ENCODE measurements at places on chromosomes 11 and 22.

GRCh38 chr22:29152954-29153719 is 52.6 kb upstream of the EMID1 start:
- no peak for DNase-seq

- no peak for DNase-seq
These were observed 17.2 kb downstream of the MPPED2 start for GRCh38 chr11:30568931-30569330.

DNA sequence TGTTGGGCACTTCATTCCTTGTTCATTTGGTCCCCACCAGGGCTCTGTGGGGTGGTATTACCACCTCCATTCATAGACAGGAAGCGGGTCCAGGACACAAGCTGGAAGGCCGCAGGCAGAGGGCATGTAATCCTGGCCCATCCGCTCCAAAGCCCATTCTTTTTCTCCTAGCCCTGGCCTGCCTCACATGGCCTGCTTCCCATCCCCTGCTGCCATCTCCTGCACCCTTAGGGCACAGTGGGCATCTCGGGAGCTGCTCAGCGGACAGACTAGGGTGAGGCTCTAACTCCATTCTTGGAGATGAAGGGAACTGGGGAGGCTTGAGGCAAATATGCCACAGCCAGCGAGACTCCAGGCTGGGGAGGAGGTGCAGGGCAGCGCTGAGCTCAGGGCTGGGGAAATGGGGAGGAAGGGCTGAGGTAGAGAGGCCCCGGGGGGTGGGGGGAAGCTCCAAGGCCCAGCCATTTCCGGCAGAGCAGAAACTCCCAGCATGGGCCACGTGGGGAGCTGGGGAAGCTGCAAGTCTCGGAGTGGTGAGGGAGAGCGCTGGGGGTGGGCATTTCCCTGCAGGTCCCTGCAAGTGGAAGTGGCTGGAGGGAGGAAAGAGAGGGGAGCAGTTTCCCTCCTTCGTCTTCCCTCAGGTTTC is 14.3 kb upstream of the BCL9L start:
- DNase-seq = no peak

DNA sequence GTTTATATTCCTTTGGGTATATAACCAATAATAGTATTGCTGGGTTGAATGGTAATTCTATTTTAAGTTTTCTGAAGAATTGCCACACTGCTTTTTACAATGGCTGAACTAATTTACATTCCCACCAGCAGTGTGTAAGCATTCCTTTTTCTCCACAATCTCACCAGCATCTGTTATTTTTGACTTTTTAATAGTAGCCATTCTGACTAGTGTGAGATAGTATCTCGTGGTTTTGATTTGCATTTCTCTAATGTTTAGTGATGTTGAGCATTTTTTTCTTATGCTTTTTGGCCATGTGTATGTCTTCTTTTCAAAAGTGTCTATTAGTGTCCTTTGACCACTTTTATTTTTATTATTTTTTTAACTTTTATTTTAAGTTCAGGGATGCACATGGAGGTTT is 275.3 kb downstream of the METTL15 start:
- DNase-seq = no peak

GRCh38 chr22:22704156-22704946 is 59.9 kb downstream of the GGTLC2 start:
- no peak for DNase-seq

DNA sequence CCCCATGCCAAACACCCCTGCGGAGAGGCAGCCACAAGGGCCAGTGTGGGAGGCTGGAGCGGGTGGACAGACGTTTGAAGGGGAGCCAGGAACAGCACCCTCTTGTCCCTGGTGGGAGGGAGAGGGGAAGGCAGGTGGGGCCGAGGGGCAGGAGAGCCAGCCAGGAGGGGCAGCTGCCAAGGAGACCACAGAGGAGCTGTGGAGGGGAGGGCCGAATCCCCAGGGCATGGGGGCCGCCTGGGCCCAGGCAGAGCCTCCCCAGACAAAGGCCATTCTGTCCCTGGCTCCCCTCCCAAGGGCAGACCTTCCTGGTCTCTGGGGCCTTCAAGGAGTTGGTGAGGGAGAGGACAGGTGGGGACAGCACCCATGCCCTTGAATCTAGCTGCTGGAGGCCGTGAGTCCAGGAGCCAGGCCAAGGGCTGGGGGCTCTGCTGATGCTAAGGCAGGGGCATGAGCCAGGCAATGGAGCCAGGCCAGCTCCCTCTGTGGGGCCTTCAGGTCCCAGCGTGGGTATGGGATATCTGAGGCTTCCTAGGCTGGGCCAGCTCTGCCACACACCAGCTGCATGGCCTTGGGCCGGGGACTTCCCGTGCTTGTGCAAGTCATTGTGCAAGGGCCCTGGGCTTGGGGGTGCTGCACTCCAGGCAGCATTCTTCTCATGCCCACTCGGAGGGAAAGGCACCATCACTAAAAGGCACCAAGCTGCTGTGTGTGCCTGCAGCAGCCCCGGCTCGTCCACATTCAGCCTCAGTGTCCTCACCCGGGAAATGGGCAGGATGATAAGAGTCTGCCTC is 11.4 kb downstream of the EMID1 start:
- peak; percentile 41 for DNase-seq

- no peak for DNase-seq
These were observed 12.8 kb downstream of the TSKU start for GRCh38 chr11:76795936-76796441.

DNA sequence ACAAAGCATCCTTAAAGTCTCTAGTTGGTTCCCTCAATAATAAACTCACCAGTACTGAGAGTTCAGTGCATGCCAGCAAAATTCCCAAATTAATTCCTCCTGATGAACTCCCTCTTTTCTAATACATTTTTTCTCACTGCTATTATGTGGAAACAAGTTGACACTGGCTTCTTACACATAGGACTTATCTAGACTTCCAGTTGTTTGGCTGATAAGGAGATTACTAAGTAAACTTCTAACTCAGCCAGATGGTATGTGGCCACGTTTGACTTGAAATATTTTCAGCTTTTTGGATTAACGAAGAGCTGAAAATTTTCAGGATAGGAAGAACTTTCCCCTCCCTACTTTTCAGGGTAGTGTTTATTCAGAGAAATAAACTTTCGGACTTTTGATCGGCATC is 1154.2 kb upstream of the TENM4 start:
- DNase-seq = no peak

DNA sequence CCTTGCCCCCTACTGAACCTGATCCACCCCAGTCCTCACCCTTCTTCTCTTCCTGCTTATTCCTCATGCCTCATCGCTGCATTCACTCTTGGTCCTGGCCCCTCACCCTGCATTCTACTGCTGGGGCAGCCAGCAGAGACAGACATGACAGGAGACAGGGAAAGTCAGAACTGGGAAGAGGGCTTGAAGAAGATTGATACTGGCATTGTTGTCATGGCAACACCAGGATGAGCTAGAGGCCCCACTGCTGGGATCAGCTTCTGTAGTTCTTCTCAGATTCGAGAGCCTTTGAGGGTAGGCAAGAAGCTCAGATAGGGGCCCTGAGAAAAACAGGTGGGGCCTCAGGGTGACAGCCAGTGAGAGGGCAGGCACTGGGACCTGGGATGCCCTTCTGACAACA is 264.3 kb downstream of the MIAT start:
- DNase-seq = no peak

DNA sequence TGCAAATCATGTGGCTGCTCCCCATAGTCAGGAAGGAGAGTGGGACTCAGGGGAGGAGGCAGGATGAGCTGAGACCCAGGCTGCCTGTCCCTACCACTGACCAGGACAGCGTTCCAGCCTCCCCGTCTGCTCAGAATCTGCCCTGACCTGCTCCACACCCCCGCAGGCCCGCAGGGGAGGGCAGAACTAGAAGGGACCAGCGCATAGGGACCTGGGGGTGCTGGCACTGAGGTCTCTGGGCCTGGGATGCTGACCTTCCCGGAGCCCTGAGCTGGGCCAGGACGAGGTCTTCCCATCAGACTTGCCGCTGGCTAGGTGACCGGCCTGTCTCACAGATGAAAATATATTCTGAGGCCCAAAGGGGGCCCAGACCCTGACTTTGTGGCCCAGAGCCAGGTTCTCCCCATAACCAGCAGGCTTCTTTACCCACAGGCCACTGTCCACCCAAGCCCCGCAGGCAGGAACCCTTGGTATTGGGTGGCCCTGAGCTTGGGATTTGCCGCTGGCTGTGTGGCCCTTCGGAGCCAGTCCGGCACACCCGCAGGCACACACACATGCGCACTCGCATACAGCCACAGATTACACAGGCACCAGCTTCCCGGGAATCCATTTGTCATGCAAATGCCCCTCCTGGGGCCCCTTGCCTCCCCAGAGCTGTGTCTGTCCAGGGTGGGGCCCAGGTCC is 13.8 kb upstream of the PIM3 start:
- no peak for DNase-seq

- DNase-seq = no peak
These were observed 20.5 kb upstream of the CELSR1 start for GRCh38 chr22:46557736-46558480.

Data from foreskin fibroblast (primary cell).